Hypothalamus (tissue), 51 donors: ENCODE measurements at places on chromosomes 12 and 14.

- no peak for DNase-seq
Observed at GRCh38 chr12:120224304-120225199, 23.6 kb upstream of the RPLP0 start.

DNA sequence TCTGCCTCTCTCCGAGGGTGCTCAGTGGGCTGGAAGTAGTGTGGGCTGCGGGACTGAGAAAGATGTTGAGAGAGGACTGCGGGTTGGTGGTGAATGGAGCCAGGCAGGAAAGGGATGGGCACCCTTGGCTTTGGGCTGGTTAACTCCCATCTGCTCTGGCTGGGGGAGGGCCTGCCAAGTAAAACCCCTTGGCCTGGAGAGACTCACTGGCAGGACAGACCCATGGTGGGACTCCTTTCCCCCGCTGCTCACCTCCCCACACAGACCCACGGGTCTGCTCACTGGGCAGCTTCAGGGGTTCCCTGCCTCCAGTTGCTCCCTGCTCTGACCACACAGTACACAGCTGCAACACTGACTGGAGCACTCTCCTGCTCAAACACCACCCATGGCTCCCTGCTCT, 54.1 kb downstream of the KRT80 start:
- DNase-seq = no peak

GRCh38 chr14:53663709-53664108, 292.9 kb downstream of the BMP4 start:
- no peak for DNase-seq

DNA sequence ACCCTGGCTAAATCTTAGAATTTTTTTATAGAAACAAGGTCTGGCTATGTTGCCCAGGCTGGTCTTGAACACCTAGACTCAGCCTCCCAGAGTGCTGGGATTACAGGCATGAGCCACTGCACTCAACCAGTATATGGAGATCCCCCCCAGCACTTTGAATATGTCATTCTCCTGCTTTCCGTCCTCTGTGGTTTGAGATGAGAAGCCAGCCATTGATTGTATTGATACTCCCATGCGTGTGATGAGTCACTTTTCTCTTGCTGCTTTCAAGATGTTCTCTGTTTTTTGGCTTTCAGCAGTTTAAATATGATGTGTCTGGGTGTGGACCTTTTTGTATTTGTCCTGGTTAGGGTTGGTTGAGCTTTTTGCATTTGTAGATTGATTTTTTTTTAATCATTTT, 75.2 kb upstream of the DNM1L start:
- DNase-seq = no peak

- DNase-seq = no peak
Observed at GRCh38 chr14:101858791-101859537, 97.5 kb downstream of the PPP2R5C start.

GRCh38 chr12:102769323-102769916, 147.6 kb downstream of the PAH start:
- peak; percentile 43 for DNase-seq

- DNase-seq = no peak
Observed at GRCh38 chr12:62459976-62460375, 6.7 kb upstream of the MON2 start.

DNA sequence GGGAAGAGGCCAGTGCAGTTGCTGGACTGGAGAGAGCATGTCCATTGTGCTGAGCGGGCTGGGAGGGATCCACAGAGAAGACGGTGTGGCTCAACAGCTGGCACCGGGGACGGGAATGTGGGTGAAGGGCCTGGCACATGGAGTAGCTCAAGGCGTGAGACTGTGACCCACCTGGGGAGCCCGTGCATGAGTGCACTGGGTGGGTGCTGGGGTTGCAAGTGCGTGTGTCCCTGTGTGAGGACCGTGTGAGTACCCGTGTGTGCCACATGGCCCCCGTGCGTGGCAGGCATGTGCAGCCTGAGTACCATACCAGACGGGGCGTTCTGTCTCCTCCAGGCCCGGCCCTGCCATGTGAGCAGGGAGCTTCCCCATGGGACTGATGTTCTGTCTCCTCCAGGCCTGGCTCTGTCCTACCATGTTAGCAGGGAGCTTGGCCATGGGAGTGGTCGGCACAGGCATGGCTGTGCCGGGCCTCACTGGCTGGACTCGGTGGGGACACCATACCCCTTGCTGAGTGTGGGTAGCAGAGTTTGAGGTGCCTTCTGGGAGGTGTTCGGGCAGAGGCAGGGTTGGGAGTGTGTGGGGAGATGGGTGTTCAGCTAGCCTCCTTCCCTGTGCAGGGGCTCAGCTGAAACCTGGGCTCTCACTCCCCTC, 234.4 kb downstream of the TMEM121 start:
- DNase-seq = no peak

DNA sequence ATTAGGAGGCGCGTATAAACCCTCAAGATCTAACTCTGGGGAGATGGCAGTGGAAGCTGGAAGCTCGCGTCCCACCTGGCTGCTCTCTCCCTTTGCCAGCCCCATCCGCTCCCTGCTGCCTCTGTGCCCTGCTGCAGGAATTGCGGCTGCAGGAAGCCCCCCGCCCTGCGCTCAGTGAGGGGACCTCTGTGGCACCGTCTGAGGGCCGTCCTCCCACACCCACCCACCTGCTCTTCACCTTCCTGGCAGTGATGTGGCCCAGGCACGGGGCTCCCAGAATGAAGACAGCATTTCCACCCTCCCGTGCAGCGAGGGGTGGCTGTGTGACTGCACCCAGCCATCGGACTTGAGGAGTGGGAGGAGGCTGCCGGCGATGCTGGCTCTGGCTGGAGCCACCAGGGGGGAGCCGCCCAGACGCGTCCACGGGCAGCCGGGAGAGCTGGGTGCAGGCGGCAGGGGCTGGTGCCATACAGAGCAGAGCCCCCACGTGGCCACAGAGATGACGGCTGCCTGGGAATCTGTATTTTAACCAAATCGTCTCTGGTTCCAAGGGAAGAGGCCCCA, 28.3 kb upstream of the GALNT9 start:
- no peak for DNase-seq

DNA sequence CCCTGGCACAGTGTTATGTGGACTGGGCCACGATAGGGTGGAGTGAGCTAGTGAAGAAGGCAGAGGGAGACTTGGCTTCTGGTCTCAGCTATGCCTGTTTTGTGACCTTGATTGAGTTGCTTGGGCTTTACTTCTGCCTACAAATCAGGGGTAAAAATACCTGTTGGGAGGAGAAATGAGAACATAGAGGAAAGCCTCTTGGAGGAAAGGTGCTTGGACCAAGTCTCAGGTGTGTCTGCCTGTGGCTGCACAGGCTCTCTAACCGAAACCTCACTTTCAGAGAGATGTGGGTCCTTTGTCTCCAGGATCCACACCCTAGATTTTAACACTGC, 4.9 kb downstream of the SDR39U1 start:
- no peak for DNase-seq

- no peak for DNase-seq
Observed at GRCh38 chr12:117143008-117143532, 43.9 kb upstream of the TESC start.

GRCh38 chr12:65830305-65830704, 6.0 kb downstream of the HMGA2 start:
- DNase-seq = no peak

DNA sequence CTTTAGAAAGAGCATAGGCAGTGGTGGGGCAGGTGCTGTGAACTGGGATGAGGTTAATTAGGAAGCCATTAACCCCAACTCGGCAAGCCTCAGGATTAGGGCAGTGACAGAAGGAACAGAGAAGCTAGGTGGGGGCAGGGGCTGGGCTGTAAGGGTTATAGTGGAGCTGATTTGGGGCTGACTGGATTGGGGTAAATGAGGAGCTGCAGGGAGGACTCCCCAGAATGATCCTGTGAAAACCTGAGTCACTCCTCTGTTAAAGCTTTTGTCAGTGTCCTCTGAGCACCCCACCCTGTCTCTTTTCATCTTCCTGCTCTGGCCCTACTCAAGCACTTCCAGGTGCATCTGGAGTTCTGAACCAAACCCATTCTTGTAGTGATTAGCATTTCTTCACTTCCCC, 4.4 kb downstream of the KLC1 start:
- no peak for DNase-seq

- no peak for DNase-seq
Observed at GRCh38 chr14:72753879-72754400, 140.0 kb downstream of the DPF3 start.

DNA sequence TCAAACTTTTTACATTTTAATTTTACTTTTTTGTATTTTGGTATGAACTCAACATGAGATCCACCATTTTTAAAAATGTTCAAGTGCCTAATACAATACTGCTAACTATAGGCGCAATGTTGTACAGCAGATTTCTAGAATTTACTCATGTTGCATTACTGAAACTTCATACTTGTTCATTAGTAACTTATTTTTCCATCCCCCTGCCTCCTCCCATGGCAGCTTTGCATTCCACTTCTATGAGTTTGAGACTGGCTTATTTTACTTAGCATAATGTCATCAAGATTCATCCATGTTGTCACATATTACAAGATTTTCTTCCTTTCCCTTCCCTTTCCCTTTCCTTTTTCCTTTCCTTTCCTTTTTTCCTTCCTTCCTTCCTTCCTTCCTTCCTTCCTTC, 825.9 kb downstream of the SLC16A7 start:
- no peak for DNase-seq

DNA sequence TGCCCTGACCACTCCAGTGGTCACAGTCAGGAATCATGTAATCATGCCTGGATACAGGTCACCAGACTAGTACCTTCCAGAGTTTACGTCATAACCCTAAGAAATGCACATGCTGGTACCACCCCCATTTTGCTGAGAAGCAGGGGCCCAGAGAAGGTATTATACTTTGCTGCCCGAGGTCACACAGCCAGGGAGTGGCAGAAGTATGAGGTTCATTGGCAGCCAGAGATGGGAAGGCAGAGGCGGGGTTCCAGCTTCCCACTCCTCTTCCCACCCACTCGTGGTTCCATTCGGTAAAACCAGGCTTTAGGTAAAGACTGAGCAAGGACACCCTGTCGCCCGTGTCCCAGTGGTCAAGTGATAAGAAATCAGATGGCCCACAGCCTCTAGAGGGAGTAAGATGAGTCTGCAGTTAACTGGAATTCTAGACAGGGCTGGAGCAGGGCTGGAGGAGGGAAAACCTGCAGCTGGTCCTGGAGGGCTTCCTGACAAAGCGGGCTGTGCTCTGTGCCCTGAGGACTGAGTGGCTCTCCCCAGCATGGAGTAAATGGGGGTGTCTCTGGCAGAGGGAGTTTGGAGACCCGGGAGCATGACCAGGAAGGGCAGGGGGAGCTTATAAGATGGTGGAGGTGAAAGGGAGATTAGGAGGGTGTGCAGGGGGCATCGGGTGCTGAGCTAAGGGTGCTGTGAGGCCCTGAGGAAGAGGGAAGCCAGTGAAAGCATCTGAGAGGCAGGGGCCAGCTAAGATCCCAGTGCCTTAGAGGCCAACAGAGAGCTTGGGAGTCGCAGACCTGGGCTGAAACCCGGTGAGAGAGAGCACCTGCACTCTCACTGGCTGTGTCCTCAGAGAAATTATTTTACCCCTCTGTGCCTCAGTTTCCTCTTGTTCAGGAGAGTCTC, 5.7 kb downstream of the FAM222A start:
- DNase-seq = no peak

GRCh38 chr14:78967111-78967809, 797.1 kb downstream of the NRXN3 start:
- no peak for DNase-seq

DNA sequence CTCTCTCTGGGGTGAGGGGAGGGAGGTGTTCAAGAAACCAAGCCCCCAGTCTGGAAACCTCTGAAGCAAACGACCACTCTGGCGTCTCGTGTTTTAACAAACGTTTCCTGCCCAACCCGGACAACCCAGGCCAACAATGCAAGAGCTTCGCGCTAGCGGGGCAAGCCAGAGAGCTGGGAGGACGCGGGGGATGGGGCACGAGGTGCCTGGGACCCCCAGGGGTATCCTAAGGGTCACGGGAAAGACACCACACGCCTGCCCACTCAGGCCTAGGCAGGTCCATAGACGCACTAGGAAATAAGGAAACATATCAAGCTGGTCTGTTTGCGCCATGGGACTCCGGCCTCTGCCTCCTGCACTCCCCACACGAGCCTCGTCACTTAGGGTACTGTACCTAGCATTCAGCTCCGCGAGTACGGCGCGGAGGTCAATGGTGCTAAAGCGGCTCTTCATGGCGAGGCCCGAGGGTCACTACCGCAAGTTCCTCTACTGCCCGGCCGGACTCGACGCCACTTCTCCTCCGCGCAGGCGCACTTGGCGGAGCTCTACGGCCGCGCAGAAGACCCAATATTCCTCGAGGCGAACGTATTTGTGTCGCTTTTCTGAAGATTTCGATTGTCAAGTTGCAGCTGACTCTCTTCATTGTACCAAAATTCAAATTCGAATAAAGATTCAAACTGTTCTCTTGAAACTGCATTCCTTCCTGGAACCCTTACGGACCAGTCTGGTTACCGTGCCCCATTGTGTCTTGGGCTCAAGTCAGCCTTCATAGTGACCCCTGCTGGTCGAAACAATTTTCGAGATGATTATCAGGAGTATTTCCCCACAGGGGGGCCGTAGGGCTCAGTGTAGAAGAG, at the start of gene NEMF:
Gene NEMF, minus strand, starts transcription at position 488 of the 857 bp plus-strand sequence. Its CDS starts 35 bp downstream, at position 453.
- peak; percentile 77 for DNase-seq

DNA sequence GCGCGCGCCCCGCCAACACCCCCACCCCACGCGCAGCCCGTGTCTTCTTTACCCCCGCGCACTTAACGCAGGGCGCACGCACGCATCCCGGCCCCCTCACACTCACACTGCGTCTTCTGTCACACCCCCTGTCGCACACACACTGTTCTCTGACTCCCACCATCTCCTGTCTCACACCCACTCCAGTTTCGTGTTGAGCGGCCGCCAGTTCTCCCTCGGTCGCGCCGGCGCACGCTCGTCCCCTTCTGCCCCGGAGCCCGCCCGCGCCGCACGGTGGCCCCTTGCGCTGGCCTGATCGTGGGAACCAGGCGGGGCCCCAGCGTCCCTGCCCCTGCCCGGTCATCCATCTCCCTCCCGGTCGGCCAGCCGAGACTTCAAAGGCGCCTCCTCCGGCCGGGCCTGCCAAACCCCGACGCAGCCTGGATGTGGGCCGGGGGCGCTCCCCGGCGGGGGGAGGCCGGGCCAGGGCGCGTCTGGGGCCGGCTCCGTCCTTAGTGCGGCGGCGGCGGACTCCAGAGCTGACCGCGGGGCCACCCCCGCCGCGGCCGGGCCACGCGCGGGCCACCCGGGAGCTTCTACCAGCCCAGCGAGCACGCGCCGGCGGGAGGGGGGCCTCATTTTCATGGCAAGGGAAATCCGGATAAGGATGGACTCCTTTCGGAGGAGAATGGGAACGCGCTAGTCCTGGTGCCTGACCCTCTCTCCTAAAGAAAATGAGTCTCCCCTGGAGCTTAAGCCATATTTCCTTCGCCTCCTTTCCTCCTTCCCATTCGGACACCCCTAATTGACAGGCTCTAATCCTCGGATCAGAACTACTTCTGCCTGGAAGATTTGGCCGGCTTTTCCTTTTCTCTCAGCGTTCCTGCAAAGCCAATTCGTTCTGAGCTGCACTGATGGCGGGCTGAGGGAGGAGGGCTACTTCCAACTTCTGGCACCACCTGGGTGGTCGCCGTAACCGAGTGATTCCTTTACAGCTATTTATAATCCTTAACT, 82.0 kb upstream of the HMGA2 start:
- DNase-seq = no peak
